CD8-positive, alpha-beta memory T cell (primary cell): ENCODE measurements at places on chromosomes 3 and 15. TPM values are rescaled to one million over a fixed set of nuclear protein-coding genes. Genes with fewer than 3 reads are reported as not detected.

Gene MST1R
- 0.83 TPM for total RNA-seq

Gene RBP2
- not detected for total RNA-seq

Gene EPHA3
- not detected for total RNA-seq

Gene GUCA1C
- not detected for total RNA-seq

Gene VGLL3
- not detected for total RNA-seq

Gene SMCO1
- total RNA-seq, result not detected

Gene GPR27
- total RNA-seq, result 2.3 TPM

Gene AHSG
- total RNA-seq, result not detected
